ENCODE measurements at places on chromosomes 3 and 15.

DNA sequence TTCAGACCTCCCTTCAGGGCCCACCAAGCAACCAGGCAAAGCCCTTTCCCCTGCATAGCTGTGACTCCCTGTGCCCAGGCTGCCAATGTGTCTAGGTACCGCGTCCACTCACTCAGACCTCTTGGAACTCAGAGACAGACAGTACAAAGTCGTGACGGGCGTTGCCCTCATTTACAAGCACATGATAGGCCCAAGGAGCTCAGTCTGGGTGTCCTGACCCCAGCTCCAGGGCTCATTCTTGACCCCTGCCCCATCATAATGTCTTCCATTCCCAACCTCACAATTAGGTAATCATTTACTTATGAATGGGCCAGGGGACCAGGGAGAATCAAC, 56.0 kb downstream of the KLF13 start:
- no peak for DNase-seq

DNA sequence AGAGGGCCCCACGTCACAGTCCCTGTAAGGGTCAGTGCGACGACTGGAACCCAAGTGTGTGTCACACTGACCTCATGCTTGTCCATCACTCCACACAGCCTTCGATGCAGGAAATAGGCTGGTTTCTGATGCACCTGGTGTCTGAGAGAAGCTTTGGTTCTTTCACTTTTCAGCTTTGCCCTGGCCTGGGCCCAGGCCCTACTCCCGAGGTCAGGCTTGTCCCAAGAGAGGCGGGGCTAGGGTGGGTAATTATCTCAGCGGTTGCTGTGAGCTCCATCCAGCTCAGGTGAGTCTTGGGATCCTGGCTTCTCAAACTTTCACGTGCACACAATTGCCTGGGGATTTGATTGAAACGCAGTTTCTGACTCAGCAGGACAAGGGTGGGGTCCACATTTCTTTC, 19.6 kb upstream of the CHRNB4 start:
- DNase-seq, result no peak

GRCh38 chr3:192395506-192395905, 331.8 kb downstream of the FGF12 start:
- no peak for DNase-seq

GRCh38 chr3:175316799-175317198, 457.7 kb downstream of the NAALADL2 start:
- no peak for DNase-seq

DNA sequence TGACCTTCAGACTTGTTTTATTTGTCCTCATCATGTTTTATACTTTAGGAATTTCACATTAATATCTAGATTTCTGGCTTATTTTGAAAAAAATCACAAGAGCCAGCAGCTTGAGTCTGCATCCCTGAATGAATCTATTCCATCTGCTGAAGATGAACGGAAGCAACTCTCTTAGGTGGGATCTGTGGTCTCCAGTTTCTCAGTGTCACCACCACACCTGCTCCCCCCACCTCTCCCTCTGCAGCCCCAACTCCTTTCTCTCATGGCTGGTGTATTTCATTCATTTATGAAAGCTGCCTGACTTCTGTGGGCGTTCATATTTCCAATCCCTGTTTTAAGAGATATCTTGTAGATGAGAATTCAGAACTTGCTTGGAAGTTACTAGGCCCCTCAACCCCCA, 102.1 kb upstream of the AGBL1 start:
- DNase-seq, result no peak

DNA sequence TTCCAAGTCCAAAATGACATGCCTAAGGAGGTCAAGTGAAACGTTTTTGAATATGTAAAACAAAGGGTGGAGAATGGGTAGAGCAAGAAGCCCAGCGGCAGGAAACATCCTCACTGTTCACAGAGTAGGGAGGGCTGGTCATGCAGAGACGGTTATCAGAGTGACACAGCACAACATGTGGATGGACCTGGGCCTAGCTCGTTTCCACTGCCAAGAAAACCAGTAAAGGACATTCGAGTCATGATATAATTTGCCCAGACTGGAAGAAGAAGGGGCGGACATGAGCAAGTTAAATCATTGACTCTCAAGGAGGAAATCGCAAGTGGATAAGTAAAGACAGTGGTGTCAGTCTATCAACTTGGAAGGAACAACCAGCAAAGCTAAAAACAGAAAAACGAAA, 89.3 kb downstream of the LRIG1 start:
- DNase-seq, result no peak
